ENCODE measurements at places on chromosomes 12 and 14. TPM values are rescaled to one million over a fixed set of nuclear protein-coding genes. Genes with fewer than 3 reads are reported as not detected.

GRCh38 chr14:105978618-105979295 is 452.4 kb downstream of the TMEM121 start:
- DNase-seq = no peak

SYNE3 gene
- 4.3 TPM for polyA plus RNA-seq

DNA sequence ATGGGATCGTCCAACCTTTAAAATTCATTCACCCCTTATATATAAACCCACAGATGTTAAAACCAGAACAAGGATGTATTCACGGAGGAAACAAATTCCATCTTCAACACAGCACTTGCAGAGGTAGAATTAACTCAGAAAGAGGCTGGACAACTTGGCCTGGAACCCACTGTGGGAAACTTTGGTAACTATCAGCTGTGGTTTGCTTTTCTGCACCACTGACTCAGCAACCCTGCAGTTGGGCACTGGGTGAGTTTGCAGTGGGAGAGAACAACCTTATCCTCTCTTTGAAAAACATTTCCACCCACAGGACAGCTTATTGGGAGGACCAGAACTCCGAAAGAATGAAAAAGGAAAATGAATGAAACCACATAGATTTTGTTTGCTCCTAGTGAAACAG is 66.3 kb downstream of the ZNF664 start:
- DNase-seq = no peak

C12orf57 gene
- 259 TPM for polyA plus RNA-seq

GRCh38 chr14:83312511-83312910 is 1778.9 kb upstream of the SEL1L start:
- no peak for DNase-seq

- no peak for DNase-seq
These were observed 120.9 kb upstream of the BCL2L14 start for GRCh38 chr12:11949738-11950411.

CACNB3 gene
- polyA plus RNA-seq = 3.2 TPM

DNA sequence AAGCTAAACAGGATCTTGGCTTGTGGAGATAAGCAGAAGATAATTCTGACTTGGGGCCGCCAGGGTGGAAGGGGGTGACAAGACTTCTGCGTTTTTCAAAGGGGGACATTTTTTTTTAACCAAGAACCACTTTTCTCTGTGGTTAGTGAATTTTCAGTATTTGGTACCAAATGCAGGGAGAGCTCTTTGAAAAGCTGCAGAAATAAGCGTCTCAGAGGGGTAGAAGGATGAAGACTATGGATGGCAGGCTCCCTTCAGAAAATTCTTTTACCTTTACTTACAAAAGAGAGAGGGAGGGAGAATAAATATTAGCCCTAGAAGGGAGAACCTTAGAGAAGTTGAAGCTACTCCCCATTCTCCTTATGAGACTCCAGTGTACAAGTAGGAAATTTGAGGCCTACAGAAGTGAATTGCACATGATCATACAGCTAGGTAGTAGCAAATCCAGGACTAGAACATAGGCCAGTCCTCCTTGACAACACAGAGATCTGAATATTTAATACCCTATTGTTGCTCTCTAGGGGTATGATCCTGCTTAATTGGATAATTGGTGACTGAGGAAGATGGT is 840 bp downstream of the MRPL52 start:
- DNase-seq = no peak

SMARCC2 gene
- 92.4 TPM for polyA plus RNA-seq

DNA sequence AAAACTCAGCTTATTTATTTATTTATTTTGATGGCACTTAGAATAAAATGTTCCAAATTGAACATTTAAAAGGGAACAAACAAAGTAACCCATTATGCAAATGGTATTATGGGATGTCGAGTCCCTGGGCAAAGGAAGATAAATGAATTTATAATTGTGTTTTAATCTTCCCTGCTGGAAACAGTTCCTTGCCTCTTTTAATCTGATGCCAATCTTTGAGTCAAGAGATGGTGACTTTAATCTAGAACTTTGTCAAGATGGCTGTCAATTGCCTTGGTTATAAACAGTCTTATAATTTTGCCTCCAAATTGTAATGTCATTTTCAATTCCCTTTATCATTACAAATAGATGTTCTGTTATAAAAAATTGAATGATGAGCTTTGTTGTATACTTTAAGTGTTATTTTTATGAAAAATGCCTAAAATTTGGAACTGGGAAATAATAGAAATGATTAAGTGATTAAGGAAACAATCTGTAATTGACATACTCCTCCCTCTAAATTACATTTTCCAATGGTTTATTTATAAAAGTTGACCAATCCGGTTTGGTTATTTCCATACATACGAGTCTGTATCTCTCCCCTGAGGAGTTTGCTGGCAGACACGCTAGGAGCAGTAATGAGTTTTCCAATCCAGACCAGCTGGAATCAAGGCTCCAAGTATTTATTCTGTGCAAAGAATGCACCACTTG is 134.9 kb upstream of the FRMD6 start:
- no peak for DNase-seq

DNA sequence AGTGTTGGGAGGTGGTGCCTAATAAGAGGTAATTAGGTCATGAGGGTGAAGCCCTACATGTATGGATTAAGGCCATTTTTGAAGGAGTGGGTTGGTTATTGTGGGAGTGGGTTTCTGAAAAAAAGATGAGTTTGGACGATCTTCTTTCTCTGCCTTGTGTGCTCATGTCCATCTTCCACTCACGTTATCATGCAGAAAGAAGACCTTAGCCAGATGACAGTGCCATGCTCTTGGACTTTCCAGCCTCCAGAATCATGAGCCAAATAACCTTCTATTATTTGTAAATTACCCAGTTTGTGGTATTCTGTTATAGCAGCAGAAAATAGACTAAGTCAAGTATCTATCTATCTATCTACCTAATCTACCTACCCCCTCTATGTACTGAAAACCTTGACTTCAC is 71.9 kb downstream of the SDR9C7 start:
- DNase-seq = no peak

MEG3 gene
- polyA plus RNA-seq = not detected

FNTB gene
- polyA plus RNA-seq = 8.3 TPM

MYO1A gene
- polyA plus RNA-seq = 0.40 TPM

DNA sequence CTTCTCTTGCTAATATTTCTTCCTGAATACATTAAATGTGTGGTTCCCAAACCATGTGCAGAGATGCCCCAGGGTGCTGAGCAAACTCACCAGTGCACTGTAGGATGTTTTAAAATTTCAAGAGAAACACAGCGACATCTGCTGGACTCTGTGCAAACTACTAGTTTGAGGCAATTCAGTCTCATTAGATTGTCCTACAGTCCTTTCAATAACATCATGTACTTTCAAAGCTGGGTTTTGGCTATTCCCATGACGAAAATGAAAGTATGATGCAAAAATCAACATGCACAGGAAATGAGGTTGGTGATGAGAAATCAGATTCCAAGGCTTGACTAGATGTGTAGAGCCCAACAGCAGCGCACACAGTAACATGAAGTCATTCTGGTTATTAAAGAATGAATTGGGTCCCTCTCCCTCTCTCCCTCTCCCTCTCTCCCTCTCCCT is 66.3 kb downstream of the CLIP1 start:
- DNase-seq = peak; percentile 60

DNA sequence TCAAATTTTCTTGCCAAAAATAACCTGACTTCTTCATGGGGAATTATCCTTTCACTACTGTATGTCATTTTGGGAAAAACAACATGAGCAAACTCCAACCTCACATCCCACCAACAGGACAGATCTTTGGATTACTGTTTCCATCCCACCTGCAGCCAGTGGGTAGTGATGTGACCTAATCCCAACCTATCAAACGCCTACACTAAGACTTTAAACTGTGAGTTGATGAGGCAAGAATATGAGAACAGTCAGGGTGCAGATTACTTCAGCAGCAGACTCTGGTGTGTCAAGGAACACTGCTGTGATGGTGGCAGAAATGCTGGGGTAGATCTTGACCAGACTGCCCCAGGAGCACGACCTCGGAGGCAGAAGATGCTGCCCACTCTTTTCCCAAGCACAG is 293.2 kb downstream of the DUSP6 start:
- no peak for DNase-seq

- DNase-seq = no peak
These were observed 8.0 kb downstream of the PNN start for GRCh38 chr14:39182770-39183684.

DNA sequence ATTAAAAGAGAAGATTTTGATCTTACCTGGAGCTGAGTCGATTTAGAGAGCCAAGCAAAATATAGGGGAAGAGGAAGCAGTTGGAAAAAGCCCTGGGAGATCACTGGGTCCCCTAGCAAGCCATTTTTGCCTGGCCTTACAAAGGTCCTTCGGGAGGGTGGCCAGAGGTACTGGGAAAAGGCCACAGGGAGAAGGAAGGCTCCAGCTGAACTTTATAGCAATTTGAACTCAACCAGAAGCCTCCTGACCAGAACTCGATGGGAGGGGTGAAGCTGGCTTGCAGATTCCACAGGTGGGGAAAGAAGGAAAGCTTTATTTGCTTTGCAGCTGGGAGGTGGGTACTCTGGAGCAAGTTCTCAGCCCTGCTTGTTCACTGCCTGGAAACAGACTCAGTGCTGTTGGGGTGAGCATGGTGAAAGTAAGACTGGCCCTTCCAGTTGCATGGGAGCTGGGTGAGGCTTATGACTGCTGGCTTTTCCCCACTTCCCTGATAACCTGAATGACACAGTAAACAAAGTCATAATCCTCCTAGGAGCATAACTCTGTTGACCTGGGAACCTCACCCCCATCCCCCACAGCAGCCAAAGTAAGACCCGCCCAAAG is 855.8 kb downstream of the FSCB start:
- DNase-seq = no peak

GRCh38 chr14:91333650-91334039 is 84.0 kb downstream of the CCDC88C start:
- DNase-seq = no peak

GRCh38 chr14:95320955-95321600 is 1.4 kb upstream of the CLMN start:
- no peak for DNase-seq

DNA sequence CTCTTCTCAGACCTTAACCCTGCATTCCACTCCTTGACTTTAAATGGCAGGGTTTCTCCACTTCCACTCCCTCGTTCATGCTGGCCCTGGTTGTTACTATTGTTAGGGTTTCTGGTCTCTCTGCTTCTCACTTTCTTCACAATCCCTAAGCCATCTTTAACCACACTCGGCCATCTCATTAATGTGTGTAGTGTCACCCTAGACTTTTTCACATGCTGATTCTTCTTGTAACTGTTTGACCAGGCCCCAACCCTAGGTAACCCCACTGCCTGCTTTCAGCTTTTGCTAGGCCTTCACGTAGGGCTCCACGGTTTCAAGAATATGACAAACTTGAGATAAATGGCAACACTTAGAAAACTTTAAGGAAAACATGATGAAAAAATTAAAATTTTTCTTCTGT is 195.1 kb downstream of the IPO8 start:
- no peak for DNase-seq

GRCh38 chr14:92568621-92569479 is 55.3 kb downstream of the RIN3 start:
- DNase-seq = peak; percentile 32

DNA sequence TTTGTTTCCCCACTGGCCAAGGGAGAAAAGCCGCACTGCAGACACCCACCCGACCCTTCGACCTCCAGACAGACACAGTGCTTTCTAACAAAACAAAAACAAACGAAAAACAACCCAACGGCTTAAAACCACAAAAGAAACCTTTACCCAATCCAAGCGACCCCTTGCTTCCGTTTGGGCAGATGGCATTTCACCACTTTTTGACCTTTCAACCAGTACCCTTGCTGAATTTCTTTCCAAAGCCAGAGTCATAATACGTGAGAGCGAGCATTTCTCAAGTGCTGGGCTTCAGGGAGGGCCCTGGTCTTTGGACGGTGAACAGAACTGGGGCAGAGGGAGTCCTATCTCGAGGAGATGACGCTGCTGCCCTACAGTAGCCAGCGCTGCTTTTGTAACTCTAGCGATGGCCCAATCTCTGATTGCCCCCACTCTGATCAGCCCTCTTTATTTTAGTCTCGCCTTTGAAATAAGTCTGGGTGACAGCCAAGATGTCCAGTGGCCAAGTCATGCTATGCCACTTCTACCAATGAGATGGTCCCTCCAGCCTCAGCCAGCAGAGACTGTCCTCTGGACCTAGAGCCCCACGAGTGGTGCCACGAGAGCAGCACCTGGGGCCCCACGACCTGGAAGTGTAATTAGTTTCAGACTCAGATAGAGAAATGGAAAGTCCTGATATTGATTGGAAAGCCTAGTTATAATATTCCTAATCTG is 21.9 kb upstream of the ADIPOR2 start:
- DNase-seq = no peak

MAP1LC3B2 gene
- polyA plus RNA-seq = 5.8 TPM

Measured in CD8-positive, alpha-beta memory T cell (primary cell).